ENCODE measurements at places on chromosomes 6 and 20.

DNA sequence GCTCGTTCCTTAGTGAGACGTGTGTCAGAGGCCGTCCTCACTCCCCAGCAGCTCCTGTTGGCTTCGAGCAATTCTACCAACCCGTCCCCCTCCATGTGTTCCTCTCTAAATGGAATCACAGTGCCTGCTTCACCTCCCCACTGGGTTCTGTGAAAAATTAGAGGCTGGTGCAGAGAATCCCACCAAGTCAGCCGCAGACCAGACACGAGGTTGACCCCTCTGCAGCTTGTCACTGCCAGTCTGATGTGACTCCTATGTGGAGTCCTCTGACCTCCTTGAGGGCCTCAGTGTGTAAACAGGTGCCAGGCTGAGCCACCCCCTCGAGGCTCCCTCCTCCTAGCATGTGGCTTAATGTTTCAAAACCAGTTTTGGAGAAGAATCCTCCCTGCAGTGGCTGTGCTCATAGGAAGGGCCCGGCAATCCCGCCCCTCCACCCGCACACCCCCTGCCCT lies 12.6 kb upstream of the IRF4 start:
- no peak for DNase-seq

GRCh38 chr20:49477200-49477599 lies 5.3 kb downstream of the KCNB1 start:
- DNase-seq: peak; percentile 15

- DNase-seq: no peak
Observed at GRCh38 chr6:44969446-44970185, 358.5 kb upstream of the RUNX2 start.

GRCh38 chr20:62824476-62825332 lies 7.9 kb downstream of the COL9A3 start:
- peak; percentile 52 for DNase-seq

Measured in MM.1S (cell line).